ENCODE measurements at places on chromosomes 7 and 10.

GRCh38 chr10:71725998-71726579, 6.5 kb upstream of the C10orf105 start:
- DNase-seq = peak; percentile 73

DNA sequence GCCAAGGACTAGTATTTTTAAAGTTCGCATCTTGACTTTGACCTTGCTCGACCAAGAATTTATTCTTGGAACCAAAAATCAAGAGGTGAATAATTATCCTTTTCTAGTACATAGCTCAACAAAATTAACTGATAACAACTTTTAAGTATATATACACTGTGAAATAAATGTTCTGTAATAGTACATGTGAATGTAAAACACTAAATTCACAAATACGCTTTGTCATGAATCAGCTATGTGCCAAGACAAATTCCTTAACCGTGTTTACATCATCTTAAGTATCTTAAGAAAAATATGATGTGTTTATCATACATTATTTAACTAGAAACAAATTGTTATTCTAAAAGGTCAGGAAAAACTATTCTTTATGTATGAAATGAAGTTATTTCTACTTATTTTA, 83.3 kb downstream of the CUL2 start:
- DNase-seq = no peak

- no peak for DNase-seq
Measured at GRCh38 chr7:156192921-156193320, 380.7 kb upstream of the SHH start.

DNA sequence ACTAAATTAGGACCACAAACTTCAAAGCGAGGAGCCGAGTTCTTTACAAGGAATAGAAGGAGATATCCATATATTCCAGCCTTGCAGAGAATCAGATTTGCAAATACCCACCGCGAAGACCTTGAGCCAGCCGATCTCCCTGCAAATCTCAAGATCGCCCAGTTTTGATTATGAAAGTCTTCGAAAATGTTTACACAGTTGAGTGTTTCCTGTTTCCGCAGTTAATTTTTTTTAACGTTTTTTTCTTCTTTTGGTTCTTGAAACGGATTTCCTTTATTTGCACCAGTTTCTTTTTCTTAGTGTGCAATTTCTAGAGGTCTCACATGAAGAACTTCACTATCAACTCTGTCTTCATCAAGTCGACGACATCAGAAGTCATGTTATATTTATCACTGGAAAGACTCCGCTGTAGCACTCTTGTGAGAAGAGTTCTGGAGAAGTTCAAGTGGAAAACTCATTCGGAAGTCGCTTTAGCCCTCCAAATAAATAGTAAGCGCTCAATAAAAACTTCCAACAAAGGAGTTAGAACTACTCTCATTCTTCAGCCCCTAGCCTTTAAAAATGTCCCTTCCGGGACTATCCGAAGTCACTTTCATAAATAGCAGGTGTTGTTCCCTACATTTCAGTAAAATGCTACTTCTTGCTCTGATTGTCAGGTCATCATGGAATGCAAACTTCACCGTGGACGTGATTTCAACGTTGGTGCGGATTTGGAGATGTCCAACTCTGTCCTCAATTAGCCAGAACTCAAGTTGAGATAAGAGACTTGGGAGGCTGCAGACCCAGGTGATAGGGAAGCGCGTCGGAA, 11.9 kb upstream of the SPAG6 start:
- no peak for DNase-seq

DNA sequence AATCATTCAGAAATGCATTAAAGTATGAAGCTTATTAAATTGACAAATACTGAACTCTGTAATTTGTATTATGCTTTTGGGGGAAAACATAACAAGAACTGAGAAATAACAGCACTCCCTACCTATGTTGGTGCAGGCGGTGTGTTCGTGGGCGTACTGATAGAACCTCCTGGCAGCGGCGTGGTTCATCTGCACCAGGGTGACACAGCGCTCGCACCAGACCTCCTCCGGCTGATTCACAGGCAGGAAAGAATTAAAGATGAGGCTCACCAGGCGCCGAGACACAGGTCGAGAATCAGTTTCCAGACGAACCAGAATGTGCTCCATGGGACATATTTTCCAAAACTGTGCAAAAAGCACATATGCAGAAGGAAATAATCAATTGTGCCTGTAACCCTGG, 40.2 kb downstream of the NCAPG2 start:
- no peak for DNase-seq

GRCh38 chr7:151426441-151426903, 13.5 kb downstream of the CRYGN start:
- DNase-seq = no peak

GRCh38 chr7:105876964-105877601, 684 bp upstream of the ATXN7L1 start:
- no peak for DNase-seq

GRCh38 chr10:121608469-121609190, 10.4 kb upstream of the FGFR2 start:
- DNase-seq = no peak

DNA sequence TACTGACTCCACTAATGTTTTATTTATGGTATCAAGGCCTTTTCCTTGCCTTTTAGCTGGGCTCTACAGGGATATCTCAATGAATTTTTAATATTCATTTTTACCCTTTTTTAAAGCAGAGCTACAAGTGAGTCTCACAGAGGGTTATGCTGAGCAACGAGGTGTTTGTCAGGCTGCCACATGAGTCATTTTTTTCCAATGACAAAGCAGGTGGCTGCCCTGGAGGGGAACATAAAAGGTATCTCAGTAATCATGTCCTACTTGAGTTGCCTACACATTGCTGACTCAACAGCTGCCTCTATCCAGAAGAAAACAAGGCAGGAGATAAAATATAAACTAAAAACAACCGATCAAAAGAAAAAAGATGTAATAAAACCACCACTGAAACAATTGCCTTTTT, 1004.9 kb upstream of the POT1 start:
- no peak for DNase-seq

GRCh38 chr10:4034907-4035598, 250.0 kb upstream of the KLF6 start:
- DNase-seq = no peak

DNA sequence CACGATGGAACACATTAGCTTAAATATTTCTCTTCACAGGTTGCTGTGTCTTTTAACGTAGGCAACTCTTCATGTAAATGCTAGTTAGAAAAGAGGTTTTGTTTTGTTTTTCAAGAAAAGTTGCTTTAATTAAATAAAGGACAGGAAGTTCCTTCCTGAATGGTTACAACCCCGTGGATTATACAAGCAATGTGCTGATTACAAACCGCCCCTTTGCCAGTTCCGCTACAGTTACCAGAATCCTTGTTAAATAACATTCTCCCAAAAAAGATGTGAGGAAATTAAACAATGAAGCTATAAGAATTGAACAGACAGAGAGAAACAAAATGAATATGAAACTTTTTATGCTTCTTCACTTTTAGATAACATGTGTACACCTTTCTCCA, 75.1 kb downstream of the LYZL2 start:
- no peak for DNase-seq

GRCh38 chr10:18738835-18739234, 79.6 kb downstream of the ARL5B start:
- no peak for DNase-seq

Data from stimulated activated CD8-positive, alpha-beta memory T cell treated with anti-CD3 and anti-CD28 coated beads, Interleukin-4, amount 100 ng/mL, for 4 hours (primary cell).